CD4-positive, alpha-beta T cell (primary cell): ENCODE measurements at places on chromosomes 16 and 17. TPM values are rescaled to one million over a fixed set of nuclear protein-coding genes. Genes with fewer than 3 reads are reported as not detected.

The LRRC37A3 gene
- total RNA-seq, result 7.6 TPM

The TBC1D3G gene
- not detected for total RNA-seq

The IRX5 gene
- total RNA-seq, result not detected

The TMEM219 gene
- total RNA-seq, result 63.3 TPM

The MYH2 gene
- total RNA-seq, result not detected

The SLC9A5 gene
- 3.1 TPM for total RNA-seq

The KLHL10 gene
- not detected for total RNA-seq

The C16orf86 gene
- total RNA-seq, result 2.4 TPM

The RNF112 gene
- 1.4 TPM for total RNA-seq

The RHBDF1 gene
- 0.34 TPM for total RNA-seq

The CLDN9 gene
- not detected for total RNA-seq

The KDM8 gene
- total RNA-seq, result 15.1 TPM

The NT5M gene
- total RNA-seq, result 1.8 TPM

The SEPTIN12 gene
- total RNA-seq, result not detected

The EIF3C gene
- total RNA-seq, result 220 TPM

The SUPT4H1 gene
- total RNA-seq, result 47.0 TPM

The SRR gene
- total RNA-seq, result 2.8 TPM

The SOCS7 gene
- total RNA-seq, result 13.7 TPM

The SLC16A5 gene
- 11.0 TPM for total RNA-seq
